ENCODE measurements at places on chromosomes 3 and 15.

GRCh38 chr3:49654955-49655556 is 19.1 kb upstream of the APEH start:
- no peak for DNase-seq

DNA sequence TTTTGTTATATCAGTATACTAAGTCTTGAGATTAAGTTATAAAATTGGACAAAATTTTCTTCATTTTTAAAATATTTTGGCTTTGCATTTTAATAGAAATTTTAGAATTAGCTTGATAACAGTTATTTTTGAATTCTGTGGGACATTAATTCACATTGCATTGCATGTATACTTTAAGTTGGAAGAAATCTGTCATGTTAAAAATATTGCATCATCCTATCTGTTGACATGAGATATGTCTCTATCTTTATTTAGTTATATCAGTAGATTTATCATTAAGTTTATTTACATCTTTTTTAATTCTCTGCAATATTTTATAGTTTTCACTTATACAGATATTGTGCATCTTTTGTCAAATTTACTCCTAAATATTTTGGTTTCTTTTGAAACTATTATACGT is 904.6 kb upstream of the NR2F2 start:
- no peak for DNase-seq

DNA sequence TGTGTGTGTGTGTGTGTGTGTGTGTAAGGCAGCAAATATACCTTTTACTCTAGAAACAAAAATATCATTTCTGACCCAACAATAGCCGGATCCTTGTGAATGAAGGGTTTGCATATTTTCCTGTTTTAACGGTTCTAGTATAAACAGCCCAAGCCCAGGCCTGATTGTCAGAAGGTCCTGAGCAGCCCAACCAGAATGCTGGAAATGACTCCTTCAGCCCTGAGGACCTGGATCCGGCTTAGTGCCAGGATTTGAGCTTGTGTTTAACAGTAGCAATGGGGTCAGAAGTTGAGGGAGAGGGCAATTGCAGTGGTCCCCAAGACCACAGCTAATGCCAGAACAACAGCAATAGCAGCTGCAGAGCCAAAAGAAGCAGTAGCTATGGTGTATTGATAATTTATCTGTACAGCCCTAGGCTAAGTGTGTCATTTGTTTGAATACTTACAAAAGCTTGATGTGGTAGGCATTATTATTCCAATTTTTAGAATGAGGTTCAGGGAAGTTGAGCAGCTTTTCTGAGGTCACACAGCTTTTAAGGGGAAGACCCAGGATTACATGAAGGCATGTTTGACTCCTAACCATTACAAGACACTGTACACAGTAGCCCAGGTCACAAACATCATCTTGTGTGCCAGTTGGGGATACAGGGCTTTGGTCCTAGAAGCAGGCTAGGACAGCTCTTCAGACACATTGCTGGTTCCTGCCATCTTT is 12.8 kb downstream of the FOXL2 start:
- DNase-seq: no peak

- no peak for DNase-seq
Observed at GRCh38 chr3:30135190-30135589, 471.2 kb upstream of the TGFBR2 start.

DNA sequence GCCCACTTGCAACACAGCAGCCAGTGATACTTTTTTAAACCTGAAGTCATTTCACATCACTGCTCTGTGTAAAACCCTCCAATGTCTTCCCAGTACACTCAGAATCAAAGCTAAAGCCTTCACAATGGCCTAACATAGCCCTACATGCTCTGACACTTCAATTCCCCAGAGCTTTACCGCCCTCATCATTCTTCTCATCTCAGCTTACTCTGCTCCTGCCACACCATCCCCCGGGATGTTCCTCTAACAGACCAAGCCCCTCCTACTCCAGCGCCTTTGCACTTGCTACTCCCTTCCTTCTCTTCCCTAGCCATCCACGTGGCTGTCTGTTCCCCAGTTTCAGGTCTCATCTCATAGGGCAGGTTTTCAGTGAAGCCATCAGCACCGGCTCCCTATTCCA is 194.0 kb downstream of the SSR3 start:
- DNase-seq: no peak

- DNase-seq: no peak
Observed at GRCh38 chr3:197269024-197269423, 29.4 kb downstream of the DLG1 start.

DNA sequence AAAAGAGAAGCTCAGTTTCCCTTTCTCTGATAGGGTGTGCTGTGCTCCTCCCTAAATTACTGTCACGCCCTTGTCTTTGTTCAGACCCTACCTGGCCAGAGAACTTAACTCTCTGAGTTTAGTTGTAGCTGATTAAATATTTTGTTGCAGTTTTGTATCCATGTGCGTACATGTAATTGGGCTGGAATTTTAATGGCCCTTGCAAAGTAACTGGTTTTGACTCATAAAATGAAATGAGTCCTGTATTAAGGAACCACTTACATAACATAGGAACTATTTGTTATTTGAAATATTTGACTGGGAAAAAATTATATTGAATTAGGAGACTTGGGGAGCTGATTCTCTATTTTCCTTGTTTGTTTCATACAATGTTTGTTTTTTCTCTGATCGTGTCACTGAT is 80.2 kb downstream of the LRRK1 start:
- no peak for DNase-seq

- DNase-seq: no peak
Observed at GRCh38 chr15:71485094-71485693, 325.2 kb upstream of the NR2E3 start.

GRCh38 chr3:185724761-185725160 is 100.1 kb downstream of the IGF2BP2 start:
- no peak for DNase-seq

- no peak for DNase-seq
Observed at GRCh38 chr15:74451322-74451721, 9.6 kb downstream of the UBL7 start.

DNA sequence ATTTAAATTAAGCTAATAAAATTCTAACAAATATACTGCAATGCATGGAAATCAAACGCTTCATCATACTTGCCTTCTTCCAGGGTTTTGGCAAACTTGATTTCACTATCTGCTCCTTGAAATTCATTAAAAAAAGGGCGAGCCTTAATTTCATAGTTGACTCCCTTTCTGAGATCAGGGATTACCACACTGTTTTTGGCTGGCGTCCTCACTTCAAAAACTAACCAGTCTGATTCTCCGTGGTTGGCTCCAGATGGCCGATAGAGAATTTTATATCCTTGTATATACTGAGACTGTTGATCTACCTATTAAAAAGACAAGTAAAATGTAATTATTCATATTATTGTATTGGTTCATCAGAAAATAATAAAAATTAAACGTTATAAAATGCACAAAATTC is 1106.8 kb downstream of the ROBO1 start:
- DNase-seq: no peak

DNA sequence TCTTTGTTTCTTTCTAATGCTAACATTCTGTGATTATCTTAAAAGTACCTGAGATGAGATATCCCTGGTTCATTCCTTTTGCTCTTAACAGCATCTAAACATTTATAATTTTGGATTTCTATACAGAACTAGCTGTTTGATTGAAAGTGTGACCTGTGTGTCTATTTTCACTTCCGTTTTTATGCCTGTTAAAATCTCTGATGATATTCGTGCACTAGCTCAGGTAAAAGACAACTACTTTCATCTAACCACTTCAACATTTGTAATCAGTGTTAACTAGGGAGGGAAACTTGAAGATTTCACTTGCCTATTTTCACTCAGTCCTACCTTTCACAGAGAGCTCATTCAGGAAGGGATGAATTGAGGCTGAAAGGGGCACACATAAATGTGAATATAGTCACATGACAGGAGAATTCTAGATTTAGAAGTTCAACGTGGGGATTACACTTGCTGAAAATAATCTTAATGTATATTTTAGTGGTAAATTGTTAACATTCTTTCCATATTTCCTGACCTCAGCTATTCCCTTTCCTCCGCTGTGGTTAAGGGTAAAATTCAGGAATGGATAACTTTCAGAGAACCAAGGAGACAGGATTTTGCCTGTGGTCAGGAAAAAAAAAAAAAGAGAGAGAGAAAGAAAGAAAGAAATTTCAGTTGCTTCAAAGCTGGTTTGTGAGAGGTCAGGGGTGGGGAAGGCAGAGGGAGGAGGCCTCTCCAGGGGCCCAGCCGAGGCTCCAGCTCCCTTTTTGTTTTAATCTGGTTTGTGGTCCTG is 159.8 kb upstream of the TSC22D2 start:
- DNase-seq: no peak

- DNase-seq: no peak
Observed at GRCh38 chr3:99295836-99296235, 342.6 kb upstream of the COL8A1 start.

- DNase-seq: no peak
Observed at GRCh38 chr15:57329582-57330367, 46.5 kb upstream of the CGNL1 start.

DNA sequence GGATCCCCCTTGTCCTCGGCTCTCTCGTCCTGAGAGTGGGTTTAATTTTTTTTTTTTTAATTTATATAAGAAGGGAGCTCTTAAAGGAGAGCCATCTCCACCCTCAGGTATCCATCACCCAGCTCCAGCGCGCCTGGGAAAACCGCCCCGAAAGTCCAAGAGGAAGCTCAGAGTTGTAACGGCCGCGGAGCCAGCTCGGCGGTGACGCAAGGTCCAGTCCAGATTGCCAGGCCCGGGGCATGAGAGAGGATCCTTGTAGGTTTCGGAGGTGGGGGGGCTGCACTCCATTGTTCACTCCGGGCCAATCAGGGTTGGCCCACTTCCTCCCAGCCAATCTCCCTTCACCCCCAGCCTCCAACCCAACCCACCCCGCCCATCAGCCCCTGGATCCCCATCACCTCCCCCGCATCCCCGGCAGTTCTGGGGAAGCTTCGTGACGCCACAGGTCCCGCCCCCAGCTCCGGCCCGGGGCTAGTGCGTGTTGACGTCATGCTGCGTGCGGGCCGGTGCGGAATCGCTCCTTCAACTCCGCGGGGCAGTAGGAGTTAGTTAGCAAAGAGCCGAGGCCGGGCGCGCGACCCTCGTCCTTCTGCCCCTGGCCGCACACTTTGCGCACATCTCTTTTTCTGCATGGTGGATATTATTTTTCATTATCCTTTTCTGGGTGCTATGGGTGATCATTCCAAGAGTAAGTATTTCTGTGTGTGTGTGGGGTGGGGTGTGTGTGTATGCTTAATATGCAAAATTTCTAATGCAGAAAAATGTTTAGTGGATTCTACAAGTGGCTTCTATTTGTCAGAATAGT is at the start of gene ISL2:
Gene ISL2 (plus strand): TSS at position 520 of the 805 bp plus-strand sequence. CDS start 111 bp downstream, at position 631.
- no peak for DNase-seq

DNA sequence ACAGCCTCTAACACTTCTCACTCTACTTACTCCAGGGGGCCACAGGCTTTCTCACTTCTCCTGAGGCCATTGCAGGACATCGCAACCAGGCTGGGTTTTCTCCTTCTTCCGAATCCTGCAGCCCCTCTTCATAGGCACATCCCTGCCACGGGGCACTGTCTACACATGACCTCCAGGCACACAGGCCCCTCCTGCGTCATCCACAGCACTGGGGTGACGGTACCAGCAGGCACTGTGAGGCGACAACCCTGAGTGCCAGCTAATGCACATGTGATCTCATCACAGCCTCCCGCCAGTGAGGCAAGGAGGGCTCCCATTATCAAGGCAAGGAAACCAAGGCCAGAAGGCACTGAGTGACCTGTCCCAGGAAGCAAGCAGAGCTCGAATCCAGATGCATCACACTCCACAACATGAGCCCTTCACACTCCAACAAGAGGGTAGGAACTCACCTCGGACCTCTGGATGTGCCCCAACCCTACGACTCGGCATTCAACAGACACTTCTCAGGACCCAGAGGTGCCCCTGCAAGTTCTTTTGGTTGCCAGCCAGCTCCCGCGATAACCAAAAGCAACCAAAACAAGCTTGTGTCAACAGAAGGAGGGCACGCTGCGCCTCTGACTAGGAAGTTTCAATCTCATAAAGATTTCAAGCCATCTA is 16.7 kb downstream of the FAM174B start:
- no peak for DNase-seq

DNA sequence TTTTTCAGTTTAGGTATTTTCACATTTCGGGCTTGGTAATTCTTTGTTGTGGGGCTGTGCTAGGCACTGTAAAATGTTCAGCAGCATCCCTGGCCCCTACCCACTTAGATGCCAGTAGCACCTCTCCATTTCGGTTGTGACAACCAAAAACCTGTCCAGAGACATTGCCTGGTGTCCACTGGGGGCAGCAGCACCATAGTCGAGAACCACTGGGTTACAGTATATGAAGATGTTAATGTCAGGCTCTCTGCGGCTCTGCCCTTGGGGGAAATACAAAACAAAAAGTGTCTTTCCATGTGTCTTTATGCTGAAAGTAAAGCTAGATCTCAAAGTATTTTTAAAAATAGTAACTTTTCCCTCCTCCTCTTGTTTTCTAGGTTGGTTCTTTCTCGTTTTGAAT is 177.2 kb downstream of the ITPR1 start:
- DNase-seq: no peak

GRCh38 chr3:11072631-11073030 is 80.1 kb downstream of the SLC6A1 start:
- DNase-seq: no peak

DNA sequence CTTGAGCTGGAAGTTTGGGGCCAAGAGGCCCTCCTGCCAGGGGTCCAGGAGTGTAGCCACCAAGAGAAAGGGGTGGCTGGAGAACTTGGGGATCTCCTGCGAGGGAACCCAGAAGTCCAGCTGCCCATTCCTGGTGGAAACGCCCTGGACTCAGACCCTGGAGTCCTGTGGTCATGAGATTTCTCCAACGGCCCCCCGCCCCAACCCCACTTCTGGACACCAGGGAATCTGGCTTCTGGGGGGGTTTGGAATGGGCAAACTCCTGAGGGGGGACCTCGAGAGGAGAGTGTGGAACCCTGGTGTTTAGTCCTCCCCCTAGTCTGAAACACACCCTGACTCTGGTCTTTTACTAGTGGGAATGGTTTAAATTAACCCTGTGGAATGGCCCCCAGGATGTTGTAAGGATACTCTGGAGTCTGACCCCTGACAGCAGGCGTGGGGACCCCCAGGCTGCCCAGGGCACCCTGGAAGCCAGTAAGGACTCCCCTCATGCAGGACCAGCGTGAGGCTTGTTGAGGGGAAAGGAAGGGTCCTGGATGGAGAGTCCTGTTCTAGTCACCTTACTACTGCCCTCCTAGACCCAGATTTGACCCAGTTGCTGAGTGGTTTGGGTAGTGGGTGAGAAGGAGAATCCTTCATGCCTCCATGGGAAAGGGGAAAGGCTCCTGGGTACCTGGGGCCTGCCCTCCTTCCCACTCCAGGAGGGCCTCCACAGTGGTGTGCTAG is 540 bp downstream of the KLHDC8B start:
- no peak for DNase-seq

GRCh38 chr3:132033471-132033870 is 1.3 kb downstream of the CPNE4 start:
- DNase-seq: no peak

All from activated CD8-positive, alpha-beta memory T cell treated with anti-CD3 and anti-CD28 coated beads for 1 hour (primary cell).